Spinal cord (tissue), 10 donors: ENCODE measurements at places on chromosomes 6 and 20.

GRCh38 chr20:20248620-20249200, 119.2 kb upstream of the INSM1 start:
- DNase-seq = no peak
- H3K4me3 ChIP-seq = no peak overlapping the region
- no peak overlapping the region for H3K27ac ChIP-seq
- no peaks in the 10 kb centered on the region for H3K36me3 ChIP-seq
- H3K4me1 ChIP-seq = no peaks in the 10 kb centered on the region

DNA sequence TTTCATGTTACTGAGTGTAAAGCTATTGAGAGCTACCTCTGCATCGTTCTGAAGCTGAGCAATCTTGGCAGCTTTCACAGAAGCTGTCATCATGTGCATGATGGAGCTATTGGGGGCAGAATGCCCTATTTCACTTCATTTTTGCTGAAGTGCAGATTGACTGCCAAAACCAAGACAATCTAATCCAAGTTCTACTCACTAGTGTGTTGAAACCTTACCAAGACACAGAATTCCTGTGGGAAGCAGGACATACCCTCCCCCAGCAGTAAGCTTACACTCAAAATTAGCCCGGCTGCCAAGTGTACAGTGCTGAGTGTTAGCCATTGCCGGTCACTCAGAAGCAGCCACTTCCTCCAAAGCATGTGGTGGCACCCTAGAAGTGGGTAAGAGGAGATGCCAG, 177.3 kb upstream of the TENT5A start:
- no peak for DNase-seq
- H3K27me3 ChIP-seq = no peaks in the 10 kb centered on the region

DNA sequence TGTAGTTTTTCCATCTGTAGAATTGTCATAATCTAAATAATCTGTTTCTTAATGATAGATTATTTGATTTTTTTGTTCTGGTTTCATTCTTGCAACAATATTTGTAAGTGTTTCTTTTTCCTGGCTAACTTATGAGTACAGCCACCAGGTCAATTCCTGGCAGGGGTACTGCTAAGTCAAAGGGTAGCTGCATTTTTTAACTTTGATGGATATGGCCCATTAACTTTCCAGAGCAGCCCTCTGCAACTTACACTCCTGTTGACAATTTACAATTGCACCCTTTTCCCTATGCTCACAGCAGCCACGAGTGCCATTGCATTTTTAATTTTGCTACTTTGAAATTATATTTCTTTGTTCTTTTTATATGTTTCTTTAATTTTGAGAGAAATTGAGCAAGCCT, 209.3 kb upstream of the CST7 start:
- no peaks in the 10 kb centered on the region for H3K36me3 ChIP-seq
- H3K27ac ChIP-seq = no peak overlapping the region
- H3K4me1 ChIP-seq = peaks cover 12% of the 10 kb centered on the region
- no peak overlapping the region for H3K4me3 ChIP-seq
- DNase-seq = no peak

DNA sequence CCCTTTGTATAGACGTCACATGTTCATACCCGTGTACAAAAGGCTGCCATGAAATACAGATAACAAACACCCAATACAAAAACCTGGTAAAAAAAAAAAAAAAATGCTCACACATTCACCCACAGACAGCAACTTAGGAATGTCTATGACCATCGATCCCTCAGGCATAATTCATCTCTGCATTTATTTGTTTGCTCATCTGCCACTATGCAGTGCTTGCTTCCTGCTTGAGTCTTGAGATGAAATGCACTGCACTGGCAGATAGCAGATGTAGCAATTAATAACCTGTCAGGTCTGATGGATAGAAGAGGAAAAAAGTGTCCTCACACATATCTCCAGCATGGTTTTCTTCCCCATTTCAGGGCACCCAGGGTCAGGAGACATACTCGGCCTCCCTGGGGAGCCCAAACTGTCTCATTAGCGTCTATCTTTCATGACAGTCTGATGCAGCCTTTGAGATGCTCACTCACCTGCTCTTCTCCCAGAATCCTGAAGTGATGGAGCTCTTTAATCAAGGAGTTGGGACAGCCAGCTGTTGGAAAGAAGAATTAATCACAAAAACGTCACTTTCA, 295.1 kb upstream of the AGPAT4 start:
- H3K27me3 ChIP-seq = no peaks in the 10 kb centered on the region
- H3K27ac ChIP-seq = no peak overlapping the region
- no peak overlapping the region for H3K4me3 ChIP-seq
- H3K4me1 ChIP-seq = no peaks in the 10 kb centered on the region
- no peaks in the 10 kb centered on the region for H3K36me3 ChIP-seq

DNA sequence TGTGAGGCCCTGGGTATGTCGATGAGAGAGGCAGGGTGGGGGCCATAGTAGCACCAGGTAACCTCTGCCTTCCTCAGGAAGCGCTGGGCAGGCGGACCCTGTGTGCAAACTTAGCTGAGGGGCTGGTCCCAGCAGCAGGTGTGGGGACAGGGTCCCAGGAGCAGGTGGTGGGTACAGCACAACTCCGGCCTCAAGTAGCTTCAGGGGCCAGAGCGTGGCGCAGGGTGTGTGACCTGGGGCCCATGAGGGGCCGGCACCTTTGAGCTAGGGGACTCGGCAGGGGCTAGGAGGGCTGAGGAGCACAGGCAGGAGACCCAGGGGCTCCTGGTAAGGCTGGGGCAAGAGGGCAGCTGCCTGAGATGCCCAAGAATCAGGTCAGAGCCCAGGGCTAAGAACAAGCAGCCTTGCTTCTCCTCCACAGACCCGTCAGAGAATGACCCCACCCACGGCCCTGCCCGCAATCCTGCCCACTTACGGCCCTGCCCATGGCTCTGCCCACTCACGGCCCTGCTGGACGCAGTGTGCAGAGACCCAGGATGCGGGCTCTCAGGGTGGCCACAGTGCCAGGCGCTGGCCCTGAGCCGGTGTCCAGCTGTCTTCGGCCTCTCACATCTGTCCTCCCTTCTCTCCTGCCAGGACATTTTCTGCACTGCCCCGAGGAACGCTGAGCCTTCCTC, 30.9 kb downstream of the CHRNA4 start:
- no peak overlapping the region for H3K27ac ChIP-seq
- H3K36me3 ChIP-seq = peaks cover 67% of the 10 kb centered on the region
- H3K4me1 ChIP-seq = peaks cover 7% of the 10 kb centered on the region
- no peaks in the 10 kb centered on the region for H3K27me3 ChIP-seq
- no peak overlapping the region for H3K4me3 ChIP-seq

DNA sequence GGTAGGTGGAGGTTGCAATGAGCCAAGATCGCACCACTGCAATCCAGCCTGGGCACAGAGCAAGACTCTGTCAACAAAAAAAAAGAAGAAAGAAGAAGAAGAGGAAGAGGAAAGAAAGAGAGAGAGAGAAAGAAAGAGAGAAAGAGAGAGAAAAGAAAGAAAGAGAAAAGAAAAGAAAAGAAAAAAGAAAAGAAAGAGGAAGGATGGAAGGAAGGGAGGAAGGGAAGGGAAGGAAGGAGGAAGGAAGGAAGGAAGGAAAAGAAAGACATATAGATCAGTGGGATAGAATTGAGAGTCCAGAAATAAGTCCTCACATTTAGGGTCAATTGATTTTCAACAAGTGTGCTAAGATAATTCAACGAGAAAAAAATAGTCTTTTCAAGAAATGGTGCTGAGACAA, 34.0 kb upstream of the SH3BGRL2 start:
- no peaks in the 10 kb centered on the region for H3K27me3 ChIP-seq
- H3K27ac ChIP-seq = no peak overlapping the region
- DNase-seq = no peak
- no peaks in the 10 kb centered on the region for H3K4me1 ChIP-seq
- no peaks in the 10 kb centered on the region for H3K36me3 ChIP-seq

- no peak overlapping the region for H3K4me3 ChIP-seq
- no peak for DNase-seq
- no peak overlapping the region for H3K27ac ChIP-seq
- no peaks in the 10 kb centered on the region for H3K36me3 ChIP-seq
These were observed 103.8 kb downstream of the KHDC1L start for GRCh38 chr6:73121421-73121993.

GRCh38 chr6:1591243-1591642, 18.5 kb upstream of the FOXC1 start:
- H3K36me3 ChIP-seq = no peaks in the 10 kb centered on the region
- peaks cover 32% of the 10 kb centered on the region for H3K27me3 ChIP-seq
- H3K27ac ChIP-seq = no peak overlapping the region
- DNase-seq = no peak

GRCh38 chr20:25222461-25223178, 25.3 kb upstream of the PYGB start:
- peaks cover 20% of the 10 kb centered on the region for H3K4me1 ChIP-seq
- no peak for DNase-seq
- H3K27me3 ChIP-seq = no peaks in the 10 kb centered on the region

- no peaks in the 10 kb centered on the region for H3K27me3 ChIP-seq
- no peak for DNase-seq
- no peaks in the 10 kb centered on the region for H3K4me1 ChIP-seq
- H3K27ac ChIP-seq = no peak overlapping the region
These were observed 282.2 kb upstream of the PRND start for GRCh38 chr20:4439461-4439860.

DNA sequence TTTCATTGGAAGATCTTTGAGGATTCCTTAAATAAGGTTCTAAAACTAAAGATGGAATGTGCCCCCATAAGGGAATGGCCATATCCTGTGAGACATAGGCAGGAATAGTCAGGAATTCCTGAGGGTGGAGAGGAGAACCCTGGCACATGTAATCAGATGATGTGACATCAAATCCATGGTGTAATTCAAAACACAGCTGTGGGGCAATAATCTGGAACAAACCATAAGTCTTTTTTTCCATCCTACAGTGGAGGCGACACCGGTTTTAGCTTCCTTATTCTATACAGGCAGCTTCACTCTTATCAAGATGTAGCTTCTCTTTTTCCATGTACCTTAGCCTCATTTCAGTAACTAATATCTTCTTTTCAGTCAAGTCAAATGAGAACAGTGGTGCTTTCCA, 133.6 kb upstream of the CITED2 start:
- H3K27ac ChIP-seq = no peak overlapping the region
- no peak overlapping the region for H3K4me3 ChIP-seq
- H3K4me1 ChIP-seq = no peaks in the 10 kb centered on the region
- no peaks in the 10 kb centered on the region for H3K36me3 ChIP-seq
- no peak for DNase-seq

GRCh38 chr20:39152126-39152525, 190.0 kb downstream of the DHX35 start:
- no peak overlapping the region for H3K4me3 ChIP-seq
- peaks cover 6% of the 10 kb centered on the region for H3K27me3 ChIP-seq

DNA sequence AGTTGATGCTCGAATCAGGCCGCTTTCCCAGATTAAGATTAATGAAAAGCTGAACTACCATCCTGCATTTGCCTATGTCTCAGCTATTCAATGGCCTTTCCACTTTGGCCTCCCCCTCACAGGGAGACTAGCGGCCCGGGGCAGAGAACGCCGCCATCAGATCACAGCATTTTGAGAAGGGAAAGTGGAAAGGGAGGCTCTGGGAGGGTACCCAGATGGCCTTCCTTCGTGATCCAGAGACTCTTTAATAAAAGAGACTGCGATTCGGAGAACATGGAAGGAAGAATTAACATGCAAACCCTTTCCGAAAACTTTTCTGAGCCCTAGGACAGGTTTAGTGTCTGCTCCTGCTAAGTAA, 533 bp downstream of the MRPS18A start:
- H3K27ac ChIP-seq = peak overlapping the region; percentile 66
- DNase-seq = no peak
- H3K4me1 ChIP-seq = no peaks in the 10 kb centered on the region
- peak overlapping the region; percentile 94 for H3K4me3 ChIP-seq
- H3K27me3 ChIP-seq = peaks cover 2% of the 10 kb centered on the region

GRCh38 chr6:131999545-132000146, 48.5 kb upstream of the CCN2 start:
- no peak for DNase-seq
- no peak overlapping the region for H3K4me3 ChIP-seq
- H3K4me1 ChIP-seq = no peaks in the 10 kb centered on the region
- no peak overlapping the region for H3K27ac ChIP-seq
- no peaks in the 10 kb centered on the region for H3K36me3 ChIP-seq
- H3K27me3 ChIP-seq = no peaks in the 10 kb centered on the region

DNA sequence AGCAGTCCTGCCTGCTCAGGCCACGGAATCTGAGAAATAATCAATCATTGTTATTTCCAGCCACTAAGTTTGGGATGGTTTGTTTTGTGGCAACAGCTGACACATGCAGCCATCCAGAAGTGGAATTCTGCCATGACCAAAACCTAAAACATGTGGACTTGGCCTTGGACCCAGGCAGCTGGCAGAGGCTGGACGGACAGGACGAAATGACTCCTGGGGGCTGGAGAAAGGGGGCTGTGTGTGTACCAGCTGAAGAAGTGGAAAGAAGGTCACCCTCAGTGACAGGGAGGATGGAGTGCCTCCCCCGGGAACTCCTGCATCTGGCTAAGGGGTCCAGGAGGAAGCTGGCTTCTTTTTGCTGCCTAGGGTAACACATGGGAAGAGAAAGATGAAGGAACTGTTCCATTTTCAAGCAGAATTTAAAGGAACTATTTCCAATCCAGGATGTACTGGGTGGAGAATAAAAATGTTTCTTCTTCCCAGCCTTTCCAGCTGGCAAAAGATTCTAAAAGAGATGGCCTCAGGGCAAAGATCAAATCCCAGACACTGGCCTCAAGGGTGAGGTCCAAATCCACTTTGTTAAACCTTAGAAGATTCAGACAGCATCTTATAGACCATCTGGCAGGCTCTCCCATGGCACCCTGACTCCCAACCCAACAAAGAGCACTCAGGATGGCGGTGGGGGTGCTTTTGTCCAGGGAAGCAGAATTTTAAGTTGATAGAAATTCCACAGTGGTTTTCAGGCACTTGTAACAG, 14.3 kb downstream of the SERPINB6 start:
- H3K4me3 ChIP-seq = no peak overlapping the region
- peaks cover 36% of the 10 kb centered on the region for H3K36me3 ChIP-seq
- H3K4me1 ChIP-seq = peaks cover 30% of the 10 kb centered on the region
- no peaks in the 10 kb centered on the region for H3K27me3 ChIP-seq
- no peak overlapping the region for H3K27ac ChIP-seq

GRCh38 chr6:95384988-95385387, 192.3 kb upstream of the MANEA start:
- no peak overlapping the region for H3K27ac ChIP-seq
- no peak for DNase-seq
- H3K4me3 ChIP-seq = no peak overlapping the region
- no peaks in the 10 kb centered on the region for H3K36me3 ChIP-seq
- no peaks in the 10 kb centered on the region for H3K4me1 ChIP-seq
- H3K27me3 ChIP-seq = no peaks in the 10 kb centered on the region
